ENCODE measurements at places on chromosomes 7 and 10. TPM values are rescaled to one million over a fixed set of nuclear protein-coding genes. Genes with fewer than 3 reads are reported as not detected.

GRCh38 chr7:135389971-135390370 lies 119.9 kb downstream of the CNOT4 start:
- no peak for DNase-seq

GRCh38 chr7:109844362-109844761 lies 1246.6 kb upstream of the LRRN3 start:
- DNase-seq: no peak

- DNase-seq: no peak
These were observed 634 bp upstream of the HOXA7 start for GRCh38 chr7:27156916-27157701.

DNA sequence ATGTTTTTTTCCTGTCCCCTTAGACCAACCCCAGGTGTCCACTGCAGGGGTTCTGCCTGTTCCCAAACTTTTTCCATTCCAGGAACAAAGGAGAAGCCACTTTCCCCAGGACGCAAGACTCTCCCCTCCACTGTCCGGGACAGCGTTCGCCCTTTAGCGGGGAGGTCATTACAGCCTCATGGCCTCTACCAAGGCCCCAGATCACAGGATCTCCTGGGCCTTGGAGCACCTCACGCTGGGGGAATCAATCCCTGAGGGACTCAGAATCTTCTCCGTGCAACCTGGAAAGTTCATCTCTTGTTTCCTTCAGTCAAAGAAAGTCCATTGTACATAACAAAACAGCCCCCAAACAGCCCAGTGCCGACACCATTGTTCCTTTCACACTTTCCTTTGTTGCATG lies 41.2 kb downstream of the MKI67 start:
- DNase-seq: no peak

DNA sequence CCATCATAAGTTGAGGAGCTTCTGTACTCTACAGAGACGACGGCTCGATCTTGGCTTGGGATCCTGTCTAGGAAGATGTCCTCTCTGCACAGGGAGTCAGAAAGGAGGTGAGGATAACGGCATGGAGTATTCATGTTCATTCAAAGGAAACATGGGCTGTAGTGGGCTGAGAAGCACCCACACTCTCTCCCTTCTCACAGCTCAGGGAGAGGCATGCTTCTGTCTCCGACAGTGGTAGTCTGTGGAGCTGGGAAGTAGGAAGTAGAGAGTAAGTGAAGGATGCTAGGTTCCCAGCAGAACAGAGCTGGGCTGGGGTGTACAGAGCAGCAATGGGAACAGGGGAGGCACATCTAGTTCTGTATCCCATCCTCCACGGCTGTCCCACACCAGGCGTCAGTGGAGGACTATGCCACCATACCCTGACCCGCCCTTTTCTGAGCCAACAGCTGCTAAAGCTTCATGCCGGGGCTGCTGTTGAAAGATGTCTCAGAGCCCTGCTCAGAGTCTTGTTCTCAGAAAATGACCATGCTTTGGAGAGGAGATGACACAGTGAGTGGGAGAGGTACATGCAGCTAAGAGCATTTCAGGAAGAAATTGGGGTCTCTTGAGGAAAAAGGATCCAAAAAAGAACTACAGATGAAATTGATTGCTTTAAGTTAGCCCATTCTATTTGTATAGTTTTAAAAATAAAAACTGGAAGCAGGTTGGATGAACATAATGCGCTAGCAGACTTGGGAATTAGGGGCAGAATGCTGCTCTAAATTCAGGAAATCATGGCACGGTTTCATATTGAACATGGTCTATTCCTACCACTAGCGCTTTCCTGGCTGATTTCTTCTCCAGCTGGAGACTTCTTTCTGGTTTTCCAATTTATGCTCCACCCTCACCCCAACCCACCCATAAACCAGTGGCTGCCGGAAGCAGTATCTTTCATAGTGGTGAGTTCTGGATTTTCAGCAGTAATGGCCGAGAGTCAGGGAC lies 138.6 kb downstream of the CHN2 start:
- no peak for DNase-seq

DNA sequence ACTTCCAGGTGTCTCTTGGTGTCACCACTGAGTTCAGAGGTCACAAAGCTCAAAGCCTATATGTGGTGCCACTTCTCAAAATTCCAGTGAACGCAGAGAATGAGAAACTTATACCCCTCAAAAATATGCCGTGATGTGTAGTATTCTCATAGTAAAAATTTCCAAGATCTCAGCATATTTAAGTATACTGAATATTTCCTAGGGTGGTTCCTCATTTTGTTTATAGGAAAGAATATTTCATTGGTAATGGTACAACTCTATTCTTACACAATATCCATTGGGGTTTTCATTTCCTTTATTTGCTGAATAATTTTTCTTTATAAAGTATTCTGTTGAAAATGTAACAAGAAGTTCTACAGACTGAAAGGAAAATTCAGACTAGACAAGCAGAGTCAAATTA lies 58.9 kb upstream of the ADO start:
- DNase-seq: no peak

- peak; percentile 23 for DNase-seq
These were observed 212.0 kb downstream of the MAGI2 start for GRCh38 chr7:79241288-79242060.

DNA sequence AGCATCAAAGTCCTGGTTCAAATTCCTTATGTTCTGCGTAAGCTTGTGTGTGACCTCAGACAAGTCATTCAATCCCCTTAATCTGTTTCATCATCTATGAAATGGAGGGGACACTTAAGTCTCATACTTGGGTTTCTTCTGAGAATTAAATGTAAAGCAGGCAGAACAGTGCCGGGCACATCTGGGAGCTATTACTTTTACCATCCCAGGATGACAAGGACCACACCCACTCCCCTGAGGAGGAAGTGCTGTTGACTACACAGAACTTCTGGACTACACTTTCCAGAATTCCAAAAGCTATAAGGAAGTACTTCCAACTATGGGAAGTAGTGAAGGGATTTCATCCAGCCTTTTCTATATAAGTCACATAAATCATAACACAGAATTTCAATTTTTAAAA lies 294.9 kb downstream of the IPMK start:
- DNase-seq: no peak

DNA sequence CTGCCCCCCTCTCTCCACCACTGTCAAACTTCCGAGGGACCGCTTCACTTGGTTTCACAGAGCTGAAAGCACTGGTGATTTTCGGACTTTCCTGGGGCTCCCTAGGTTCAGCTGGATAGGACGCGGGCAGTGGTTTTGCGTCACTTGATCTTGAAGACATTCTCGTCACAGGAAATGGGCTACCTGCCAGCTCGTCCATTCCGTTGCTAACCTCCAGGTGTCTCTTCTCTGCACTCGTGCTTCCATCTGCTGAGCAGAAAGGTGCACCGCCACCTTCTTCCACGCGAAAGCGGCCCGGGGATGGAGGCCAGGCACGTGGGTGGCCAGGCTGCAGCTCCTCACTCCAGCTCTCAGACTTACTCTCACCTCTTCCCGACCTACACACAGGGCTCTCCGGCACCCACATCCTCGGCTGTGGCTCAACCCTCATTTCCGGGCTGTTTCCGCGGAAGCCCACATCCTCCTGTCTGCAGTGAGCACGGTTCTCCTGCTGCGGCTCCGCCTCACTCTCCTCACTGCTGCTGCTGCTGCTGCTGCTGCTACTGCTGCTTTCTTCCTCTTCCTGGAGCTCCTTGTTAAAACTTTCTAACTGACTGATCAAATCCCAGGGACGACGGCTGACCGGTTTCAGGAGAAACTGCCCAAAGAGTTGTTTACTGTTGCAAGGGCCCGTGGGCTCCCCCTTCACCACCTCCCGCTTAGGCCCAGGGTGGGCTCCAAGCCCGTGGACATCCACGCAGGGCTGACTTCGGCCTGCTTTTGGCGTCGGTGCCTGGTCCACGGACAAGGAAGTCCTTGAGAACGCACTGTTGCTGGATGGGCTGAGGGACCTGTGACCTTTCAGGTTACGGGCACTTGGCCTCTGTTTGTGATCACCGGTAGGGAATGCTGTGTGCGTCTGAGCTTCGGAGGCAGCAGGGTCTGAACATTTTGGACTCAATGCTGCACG lies 32.1 kb downstream of the JCAD start:
- DNase-seq: peak; percentile 61

DNA sequence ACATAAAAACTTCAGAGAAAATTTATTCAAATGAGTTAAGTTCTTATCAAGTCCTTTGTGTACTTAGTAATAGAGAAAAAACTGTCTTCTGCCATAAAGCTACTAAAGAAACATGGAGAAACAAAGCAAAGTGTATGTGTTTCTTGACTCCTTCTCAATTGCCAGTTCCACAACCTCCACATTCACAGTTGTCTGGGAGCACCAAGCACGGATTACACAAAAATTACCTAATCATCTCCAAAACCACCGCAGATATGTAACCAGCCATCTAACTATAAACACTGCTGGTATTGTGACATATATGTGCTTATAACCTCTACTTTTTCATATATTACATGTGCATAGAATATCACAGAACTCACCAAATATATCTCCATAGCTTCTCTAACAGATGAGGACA lies 23.1 kb downstream of the MAGI2 start:
- no peak for DNase-seq

DNA sequence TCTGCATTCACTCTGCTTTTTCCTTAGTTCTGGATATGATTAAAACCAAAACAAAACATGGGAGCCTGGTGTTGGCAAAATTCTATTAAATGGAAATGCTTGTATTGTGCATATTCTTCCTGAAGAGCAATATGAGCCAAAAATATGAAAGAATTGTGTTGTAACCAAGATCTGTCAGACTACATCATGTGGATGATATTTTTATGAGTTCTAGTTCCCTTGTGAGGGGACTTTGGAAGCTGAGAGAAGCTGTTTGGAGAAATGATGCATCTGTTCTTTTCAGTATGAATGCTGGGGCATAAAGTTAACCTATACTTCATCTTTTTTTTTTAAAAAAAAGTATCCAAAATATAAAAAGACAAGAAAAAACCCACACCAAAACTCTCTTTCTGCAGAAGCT lies 782.7 kb downstream of the ANKRD7 start:
- no peak for DNase-seq

DNA sequence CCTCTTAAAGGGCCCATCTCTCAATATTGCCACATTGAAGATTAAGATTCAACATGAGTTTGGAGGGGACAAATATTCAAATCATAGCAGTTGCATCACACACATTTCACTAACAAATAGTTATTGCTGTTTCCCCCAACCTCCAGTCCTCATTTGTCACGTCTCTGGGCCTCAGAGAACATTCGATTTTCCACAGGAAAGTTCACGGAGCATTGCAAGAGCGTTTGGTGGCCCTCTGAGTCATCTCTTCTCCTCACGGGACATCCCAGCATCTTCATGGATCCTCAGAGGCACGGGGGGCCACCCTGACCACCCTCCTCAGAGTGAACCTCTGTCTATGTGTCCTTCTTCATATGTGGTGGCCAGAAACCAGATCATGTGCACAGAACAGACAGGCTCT lies 50.3 kb upstream of the CHST15 start:
- DNase-seq: no peak

DNA sequence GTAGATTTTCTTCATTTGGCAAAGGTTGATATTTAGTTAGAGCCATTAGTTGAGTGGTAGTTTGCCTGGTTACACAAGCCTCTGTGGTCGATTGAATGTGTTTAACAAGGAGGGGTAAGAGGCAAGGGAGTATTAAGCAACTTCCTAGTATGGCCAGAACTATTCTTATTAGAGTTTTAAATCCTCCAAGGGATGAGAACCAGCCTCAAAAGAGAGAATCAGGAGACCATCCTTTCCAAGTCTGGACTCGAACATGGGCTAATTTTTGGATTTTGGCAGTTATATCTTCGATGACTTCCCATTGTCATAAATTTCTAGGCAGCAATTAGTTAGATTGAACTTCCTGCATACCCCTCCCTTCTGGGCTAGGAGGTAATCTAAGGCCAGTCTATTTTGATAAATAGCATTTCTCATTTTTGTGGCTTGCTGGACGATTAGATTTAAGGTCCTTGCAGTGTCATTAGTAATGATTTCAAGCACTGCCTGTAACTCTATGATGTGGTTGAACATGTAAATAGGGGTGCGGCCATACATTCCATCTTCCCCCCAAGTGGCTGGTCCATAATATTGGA lies 219.5 kb upstream of the KCND2 start:
- DNase-seq: no peak

DNA sequence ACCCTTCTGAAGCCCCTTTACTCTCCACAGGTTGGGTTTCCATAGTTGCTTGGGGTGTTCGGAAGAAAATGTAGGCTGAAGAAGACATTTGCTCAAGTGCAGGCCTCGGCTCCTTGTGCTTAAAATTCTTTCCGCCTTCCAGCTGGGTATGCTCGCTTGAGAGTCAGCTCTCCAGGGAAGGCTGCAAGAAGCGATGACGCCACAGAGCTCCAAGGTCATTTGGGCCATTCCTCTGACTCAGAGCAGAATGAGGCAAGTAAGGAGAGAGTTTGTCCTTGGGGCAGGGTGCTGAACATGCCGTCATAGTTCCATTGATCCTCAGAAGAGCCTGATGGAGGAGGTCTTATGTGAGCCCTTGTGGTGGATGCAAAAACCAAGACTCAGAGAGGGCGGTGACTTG lies 27.4 kb upstream of the HSPA12A start:
- no peak for DNase-seq

- DNase-seq: peak; percentile 75
These were observed 18.0 kb downstream of the PURB start for GRCh38 chr7:44867073-44867995.

- peak; percentile 19 for DNase-seq
These were observed 92.6 kb upstream of the RAB11FIP2 start for GRCh38 chr10:118139321-118139720.

DNA sequence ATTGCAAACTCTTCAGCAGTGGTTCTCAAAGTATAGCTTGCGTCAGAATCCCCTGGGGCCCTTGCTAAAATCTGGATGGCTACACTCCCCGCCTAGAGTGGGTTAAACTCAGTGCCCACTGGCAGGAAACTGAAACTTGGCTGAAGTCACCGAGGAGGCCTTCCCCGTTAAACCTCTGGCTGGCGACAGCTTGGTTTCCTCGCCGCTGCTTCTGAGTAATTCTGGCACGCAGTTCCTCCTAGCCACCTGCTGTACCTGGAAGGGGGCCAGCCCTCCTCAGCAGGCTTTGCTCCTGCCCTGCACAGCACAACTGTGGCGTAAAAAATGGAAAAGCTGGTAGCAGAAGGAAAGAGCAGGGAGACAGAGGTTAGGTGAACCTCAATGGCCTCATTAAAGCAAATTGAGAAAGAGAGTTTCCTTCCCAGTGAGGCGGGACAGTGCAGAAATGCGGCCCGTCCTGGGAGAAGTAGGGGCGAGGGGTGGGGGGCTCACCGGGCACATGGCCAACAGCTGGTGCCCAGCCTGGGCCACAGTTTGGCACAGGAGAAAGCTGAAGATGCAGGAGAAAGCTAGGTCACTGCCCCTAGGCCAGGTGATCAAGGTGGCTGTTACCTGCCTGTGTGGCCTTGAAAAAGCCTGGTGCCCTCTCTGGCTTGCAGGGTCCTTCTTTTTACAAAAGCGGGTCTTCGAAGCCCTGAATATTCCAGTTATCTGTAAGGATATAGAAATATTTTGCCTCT lies 46.6 kb downstream of the ALOX5 start:
- peak; percentile 33 for DNase-seq

GRCh38 chr10:12241810-12242529 lies 46.0 kb downstream of the CDC123 start:
- DNase-seq: peak; percentile 90

MBL2 gene
- total RNA-seq: not detected

ZNF775 gene
- 2.3 TPM for total RNA-seq

TMEM130 gene
- total RNA-seq: not detected

AQP1 gene
- total RNA-seq: not detected

ZDHHC16 gene
- total RNA-seq: 46.3 TPM

C10orf53 gene
- not detected for total RNA-seq

ST8SIA6 gene
- total RNA-seq: 0.17 TPM
